Endothelial cell of umbilical vein (primary cell): ENCODE measurements at places on chromosomes 3 and 15. TPM values are rescaled to one million over a fixed set of nuclear protein-coding genes. Genes with fewer than 3 reads are reported as not detected.

Gene COX17
- 31.3 and 37.6 TPM in 2 replicates for total RNA-seq

Gene PRSS50
- not detected in 2 replicates for total RNA-seq

Gene DNAJC19
- 43.4 and 50.6 TPM in 2 replicates for total RNA-seq

Gene ADAMTS9
- 22.6 and 23.9 TPM in 2 replicates for total RNA-seq

Gene TEX55
- not detected in 2 replicates for total RNA-seq

Gene GOLGA8J
- total RNA-seq, result 0.35 TPM in 1 of 2 replicates, not detected in the other

Gene BCL6
- 9.6 and 12.1 TPM in 2 replicates for total RNA-seq

Gene KLHL6
- total RNA-seq, result 12.6 and 14.8 TPM in 2 replicates

DNA sequence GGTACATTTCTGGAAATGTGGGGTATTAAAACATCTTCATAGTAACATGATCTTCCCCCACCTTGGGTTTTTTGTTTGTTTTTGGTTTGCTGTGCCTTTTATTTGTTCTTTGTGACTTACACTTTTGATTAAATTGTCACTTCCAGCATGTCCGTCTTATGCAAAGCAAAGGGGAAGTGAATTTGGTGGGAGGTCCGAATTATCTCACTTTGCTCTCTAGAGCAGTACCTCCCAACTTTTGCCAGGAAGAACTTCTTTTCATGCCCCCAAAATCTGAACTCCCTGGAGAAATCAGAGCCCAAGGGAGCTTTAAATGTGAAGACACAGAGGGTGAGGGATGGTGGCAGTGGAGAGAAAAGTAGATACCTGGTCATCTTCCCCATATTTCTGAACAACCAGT, 173.1 kb downstream of the IL5RA start:
- H3K36me3 ChIP-seq, result no peaks in the 10 kb centered on the region
- no peak for DNase-seq
- H3K27ac ChIP-seq, result no peak overlapping the region
- no peak overlapping the region for H3K4me3 ChIP-seq

DNA sequence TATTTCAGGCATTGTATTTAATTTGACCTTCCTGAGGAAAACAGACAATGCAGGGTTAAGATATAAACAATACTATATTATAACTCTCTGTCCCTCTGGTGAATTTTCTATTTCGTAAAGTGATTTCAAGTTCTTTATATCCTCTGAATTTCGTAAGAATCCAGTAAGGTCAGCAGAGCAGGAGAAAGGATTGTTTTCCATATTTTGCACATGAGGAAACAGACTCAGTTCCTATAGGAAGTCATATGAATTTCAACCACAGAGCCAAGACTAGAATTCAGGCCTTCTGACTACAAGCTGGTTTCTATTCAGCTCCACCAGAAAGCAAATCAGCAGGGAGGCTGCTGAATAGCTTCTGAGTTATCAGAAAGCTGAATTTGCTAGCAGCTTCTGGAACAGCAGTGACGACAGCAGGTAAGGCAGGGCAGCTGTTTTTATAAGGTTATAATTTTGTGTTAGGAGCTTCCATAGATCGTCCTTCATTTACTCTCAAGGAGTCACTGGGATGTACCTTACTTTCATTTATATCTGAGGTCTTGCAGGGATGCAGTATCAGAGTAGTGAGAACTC, 11.1 kb upstream of the PLAAT1 start:
- no peaks in the 10 kb centered on the region for H3K27me3 ChIP-seq
- H3K36me3 ChIP-seq, result no peaks in the 10 kb centered on the region
- H3K27ac ChIP-seq, result no peak overlapping the region
- H3K4me1 ChIP-seq, result no peaks in the 10 kb centered on the region

DNA sequence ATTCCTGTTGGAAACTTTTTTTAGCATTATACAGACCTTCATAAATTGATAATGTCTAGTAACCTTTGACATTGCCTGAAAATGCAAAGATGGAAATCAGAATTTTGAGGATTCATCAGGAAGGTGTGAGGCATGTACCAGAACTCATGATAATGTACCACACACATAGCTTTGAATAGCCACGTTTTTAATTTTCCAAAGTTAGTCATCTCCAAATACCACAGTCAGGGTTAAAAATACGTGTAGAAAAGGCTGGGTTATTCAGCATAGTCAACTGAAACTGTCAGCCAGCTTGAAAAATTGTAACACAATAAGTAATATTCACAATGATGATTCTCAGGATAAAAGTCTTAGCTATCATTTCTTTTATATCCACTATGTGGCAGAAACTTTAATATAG, 102.0 kb upstream of the THRB start:
- H3K36me3 ChIP-seq, result no peaks in the 10 kb centered on the region
- DNase-seq, result no peak
- no peak overlapping the region for H3K27ac ChIP-seq

- peaks cover 5% of the 10 kb centered on the region for H3K27me3 ChIP-seq
- H3K4me1 ChIP-seq, result peaks cover 13% of the 10 kb centered on the region
- H3K4me3 ChIP-seq, result peak overlapping the region; percentile 90
- H3K36me3 ChIP-seq, result peaks cover 2% of the 10 kb centered on the region
- H3K27ac ChIP-seq, result peak overlapping the region; percentile 80
Measured at GRCh38 chr3:53890726-53891475, 758 bp downstream of the SELENOK start.

GRCh38 chr3:70558956-70559355, 246.5 kb upstream of the MDFIC2 start:
- H3K4me3 ChIP-seq, result no peak overlapping the region
- peaks cover 2% of the 10 kb centered on the region for H3K27me3 ChIP-seq
- H3K27ac ChIP-seq, result no peak overlapping the region
- no peaks in the 10 kb centered on the region for H3K36me3 ChIP-seq
- H3K4me1 ChIP-seq, result no peaks in the 10 kb centered on the region
- DNase-seq, result no peak

- no peak overlapping the region for H3K4me3 ChIP-seq
- H3K27ac ChIP-seq, result peak overlapping the region; percentile 30
- H3K4me1 ChIP-seq, result peaks cover 45% of the 10 kb centered on the region
- DNase-seq, result no peak
- H3K36me3 ChIP-seq, result peaks cover 5% of the 10 kb centered on the region
Measured at GRCh38 chr3:172089250-172089649, 49.9 kb downstream of the FNDC3B start.

- no peaks in the 10 kb centered on the region for H3K36me3 ChIP-seq
- no peak overlapping the region for H3K27ac ChIP-seq
- peaks cover 24% of the 10 kb centered on the region for H3K4me1 ChIP-seq
- H3K4me3 ChIP-seq, result no peak overlapping the region
Measured at GRCh38 chr3:10353661-10354360, 32.9 kb upstream of the SEC13 start.

DNA sequence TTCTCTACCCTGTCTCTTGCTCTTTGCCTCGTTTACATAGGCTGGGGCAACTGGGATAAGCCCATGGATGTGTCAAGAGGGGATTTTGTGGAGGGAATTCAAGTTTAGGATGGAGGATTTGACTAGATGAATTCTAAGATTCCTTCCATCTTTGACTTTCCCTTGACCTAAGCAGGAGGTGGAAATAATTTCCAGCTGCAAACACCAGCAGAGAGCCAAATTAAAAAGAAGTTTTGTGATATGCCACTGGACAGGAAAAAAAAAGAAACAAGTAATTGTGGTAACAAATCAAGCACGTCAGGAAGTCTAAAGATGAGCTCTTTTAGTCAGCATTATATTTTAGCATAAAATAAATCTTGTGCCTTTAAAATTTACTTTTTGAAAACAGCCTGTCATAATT, 49.8 kb downstream of the KCNMB2 start:
- H3K27ac ChIP-seq, result no peak overlapping the region
- H3K36me3 ChIP-seq, result no peaks in the 10 kb centered on the region
- no peak for DNase-seq
- no peaks in the 10 kb centered on the region for H3K27me3 ChIP-seq

DNA sequence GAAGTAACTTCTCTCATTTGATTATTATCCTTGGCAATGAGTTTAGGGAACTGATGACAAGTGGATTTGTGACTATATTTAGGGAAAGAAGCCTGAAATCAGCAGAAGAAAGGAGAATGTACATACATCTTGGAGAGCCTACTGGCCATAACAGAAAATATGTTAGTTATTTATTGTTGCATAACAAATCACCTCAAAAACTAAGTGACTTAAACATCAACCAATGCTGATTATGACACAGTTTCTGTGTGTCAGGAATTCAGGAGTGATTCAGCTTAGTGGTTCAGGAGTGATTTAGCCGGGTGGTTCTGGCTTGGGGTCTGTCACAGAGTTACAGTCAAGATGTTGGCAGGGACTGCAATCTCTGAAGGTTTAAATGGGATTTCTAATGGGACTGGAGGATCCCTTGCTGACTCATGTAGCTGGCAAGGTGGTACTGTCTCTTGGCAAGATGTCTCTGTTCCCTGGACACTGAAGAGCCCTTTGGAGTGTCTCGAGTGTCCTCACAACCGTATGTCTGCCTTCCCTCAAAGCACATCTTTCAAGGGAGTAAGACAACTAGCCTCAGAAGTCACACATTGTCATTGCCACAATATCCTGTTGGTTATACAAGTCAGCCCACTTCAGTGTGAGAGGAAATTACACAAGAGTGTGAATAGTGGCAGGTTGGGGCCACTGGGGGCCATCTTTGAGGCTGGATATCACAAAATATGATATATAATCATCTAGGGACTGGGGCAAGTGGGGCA, 248.9 kb downstream of the SV2B start:
- no peaks in the 10 kb centered on the region for H3K4me1 ChIP-seq
- H3K27ac ChIP-seq, result no peak overlapping the region
- DNase-seq, result no peak
- no peaks in the 10 kb centered on the region for H3K36me3 ChIP-seq
- no peaks in the 10 kb centered on the region for H3K27me3 ChIP-seq

GRCh38 chr3:46926871-46927717, 49.5 kb downstream of the CCDC12 start:
- H3K27me3 ChIP-seq, result no peaks in the 10 kb centered on the region
- peak overlapping the region; percentile 66 for H3K27ac ChIP-seq
- H3K4me3 ChIP-seq, result no peak overlapping the region
- H3K4me1 ChIP-seq, result peaks cover 47% of the 10 kb centered on the region
- H3K36me3 ChIP-seq, result peaks cover 26% of the 10 kb centered on the region
- peak; percentile 45 for DNase-seq

DNA sequence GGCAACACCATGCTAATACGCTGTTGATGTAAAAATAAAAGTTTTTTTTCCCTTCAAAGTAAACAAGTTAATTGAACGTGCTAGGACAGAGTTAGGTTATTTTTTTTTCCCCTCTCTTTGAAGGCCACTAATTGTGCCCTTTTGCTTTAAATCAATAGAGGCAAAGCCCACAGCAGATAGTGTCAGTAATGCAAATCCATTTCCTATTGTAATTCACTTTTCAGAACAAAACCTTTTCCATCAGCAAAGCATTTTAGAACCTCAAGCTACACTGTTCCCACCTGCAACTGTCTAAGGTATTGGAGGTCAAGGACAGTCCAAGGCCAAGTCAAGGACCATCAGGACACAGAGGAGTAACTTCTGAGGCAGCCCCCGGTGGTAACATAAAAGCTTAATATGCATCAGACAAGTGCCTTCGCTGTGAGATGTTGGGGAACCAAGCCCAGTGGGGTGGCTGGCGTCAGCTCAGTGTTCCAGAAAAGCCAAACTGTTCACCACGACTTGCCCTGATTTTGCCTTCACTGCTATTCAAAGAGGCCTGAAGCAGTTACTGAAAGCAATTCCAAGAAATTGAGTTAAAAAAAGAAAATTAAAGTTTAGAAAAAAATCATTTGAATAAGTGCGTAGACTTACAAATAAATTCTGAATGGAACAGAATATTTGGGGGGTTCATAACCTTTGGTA, 65.8 kb upstream of the ICE2 start:
- no peaks in the 10 kb centered on the region for H3K27me3 ChIP-seq
- H3K27ac ChIP-seq, result no peak overlapping the region
- no peaks in the 10 kb centered on the region for H3K4me1 ChIP-seq
- H3K36me3 ChIP-seq, result no peaks in the 10 kb centered on the region
- no peak overlapping the region for H3K4me3 ChIP-seq

GRCh38 chr3:77329116-77329515, 289.2 kb downstream of the ROBO2 start:
- no peak overlapping the region for H3K27ac ChIP-seq
- no peaks in the 10 kb centered on the region for H3K4me1 ChIP-seq
- no peak for DNase-seq
- H3K4me3 ChIP-seq, result no peak overlapping the region
- H3K27me3 ChIP-seq, result no peaks in the 10 kb centered on the region

GRCh38 chr15:42058791-42059190, 35.6 kb downstream of the PLA2G4D start:
- H3K4me1 ChIP-seq, result peaks cover 4% of the 10 kb centered on the region
- H3K27ac ChIP-seq, result no peak overlapping the region
- DNase-seq, result no peak
- H3K27me3 ChIP-seq, result peaks cover 4% of the 10 kb centered on the region
- no peak overlapping the region for H3K4me3 ChIP-seq

DNA sequence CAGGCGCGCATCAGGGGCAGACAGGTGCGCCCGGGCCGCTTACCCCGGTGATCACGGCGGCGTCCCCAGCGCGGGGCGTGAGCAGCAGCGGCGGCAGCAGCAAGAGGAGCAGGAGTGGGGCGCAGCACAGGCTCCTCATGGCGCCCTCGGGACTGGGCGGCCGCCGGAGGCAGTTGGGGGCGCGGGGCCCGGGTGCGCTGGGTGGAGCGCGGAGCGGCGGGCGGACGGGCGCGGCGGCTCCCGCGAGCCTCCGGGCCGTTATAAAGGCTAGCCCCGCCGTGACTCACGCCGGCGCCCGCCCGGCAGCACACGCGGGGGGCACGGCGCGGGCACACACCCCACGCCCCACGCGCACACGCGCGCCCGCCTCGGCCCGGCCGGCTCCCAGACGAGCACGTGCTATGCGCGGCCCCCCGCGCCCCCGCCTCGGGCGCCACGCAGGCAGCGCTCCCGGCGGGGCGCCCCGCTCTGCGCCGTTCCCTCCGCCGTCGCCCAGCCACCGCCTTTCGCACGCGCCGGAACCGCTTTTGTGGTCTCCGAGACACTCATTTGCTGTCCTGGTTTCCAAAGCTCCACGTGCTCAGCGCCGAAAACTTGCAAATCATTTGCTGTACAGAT, at the start of gene PROK2:
TSS of gene PROK2 (minus strand) at position 235 of the 618 bp plus-strand sequence. CDS start at position 139, 96 bp downstream.
- H3K4me1 ChIP-seq, result no peaks in the 10 kb centered on the region
- H3K27ac ChIP-seq, result no peak within 1 kb of the TSS
- H3K27me3 ChIP-seq, result peaks cover 38% of the 10 kb centered on the region
- H3K36me3 ChIP-seq, result no peaks in the 10 kb centered on the region
- no peak for DNase-seq
- no peak within 1 kb of the TSS for H3K4me3 ChIP-seq

- H3K36me3 ChIP-seq, result no peaks in the 10 kb centered on the region
- H3K4me3 ChIP-seq, result no peak overlapping the region
- no peak for DNase-seq
- no peak overlapping the region for H3K27ac ChIP-seq
- no peaks in the 10 kb centered on the region for H3K27me3 ChIP-seq
Measured at GRCh38 chr3:120144267-120144666, 50.0 kb upstream of the GSK3B start.

- no peak for DNase-seq
- no peak overlapping the region for H3K4me3 ChIP-seq
- H3K27me3 ChIP-seq, result no peaks in the 10 kb centered on the region
- H3K36me3 ChIP-seq, result no peaks in the 10 kb centered on the region
- peaks cover 49% of the 10 kb centered on the region for H3K4me1 ChIP-seq
Measured at GRCh38 chr15:90036806-90037510, 35.8 kb downstream of the ZNF710 start.

DNA sequence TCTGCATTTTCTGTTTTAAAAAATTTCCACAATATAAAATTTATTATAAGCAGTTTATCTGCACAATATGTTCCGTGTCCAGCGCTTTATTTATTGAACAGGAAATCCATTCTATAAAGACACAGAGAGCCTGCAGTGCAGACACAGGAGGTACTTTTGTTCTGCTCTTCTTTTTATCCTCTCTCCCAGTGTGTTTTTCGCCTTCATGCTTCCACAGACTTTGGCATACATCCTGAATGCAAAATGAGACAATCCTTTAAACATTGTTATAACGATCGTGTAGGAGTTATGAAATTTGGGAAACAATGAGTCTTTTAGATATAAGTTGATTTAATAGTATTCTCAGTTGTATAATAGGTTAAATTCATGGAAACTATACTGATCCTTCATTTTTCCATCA, 749.2 kb downstream of the NAALADL2 start:
- H3K4me3 ChIP-seq, result no peak overlapping the region
- no peaks in the 10 kb centered on the region for H3K36me3 ChIP-seq
- H3K4me1 ChIP-seq, result no peaks in the 10 kb centered on the region
- no peaks in the 10 kb centered on the region for H3K27me3 ChIP-seq
